Stimulated activated CD8-positive, alpha-beta memory T cell treated with anti-CD3 and anti-CD28 coated beads, Interleukin-4, amount 100 ng/mL, for 24 hours (primary cell): ENCODE measurements at places on chromosomes 11 and 22.
A peak's percentile ranks its signal among the peaks of the same experiment; 100 is the strongest.

GRCh38 chr11:14980854-14981253, 8.7 kb upstream of the CALCA start:
- no peak for DNase-seq

- DNase-seq, result no peak
Observed at GRCh38 chr11:43943372-43943930, 1.0 kb downstream of the C11orf96 start.

DNA sequence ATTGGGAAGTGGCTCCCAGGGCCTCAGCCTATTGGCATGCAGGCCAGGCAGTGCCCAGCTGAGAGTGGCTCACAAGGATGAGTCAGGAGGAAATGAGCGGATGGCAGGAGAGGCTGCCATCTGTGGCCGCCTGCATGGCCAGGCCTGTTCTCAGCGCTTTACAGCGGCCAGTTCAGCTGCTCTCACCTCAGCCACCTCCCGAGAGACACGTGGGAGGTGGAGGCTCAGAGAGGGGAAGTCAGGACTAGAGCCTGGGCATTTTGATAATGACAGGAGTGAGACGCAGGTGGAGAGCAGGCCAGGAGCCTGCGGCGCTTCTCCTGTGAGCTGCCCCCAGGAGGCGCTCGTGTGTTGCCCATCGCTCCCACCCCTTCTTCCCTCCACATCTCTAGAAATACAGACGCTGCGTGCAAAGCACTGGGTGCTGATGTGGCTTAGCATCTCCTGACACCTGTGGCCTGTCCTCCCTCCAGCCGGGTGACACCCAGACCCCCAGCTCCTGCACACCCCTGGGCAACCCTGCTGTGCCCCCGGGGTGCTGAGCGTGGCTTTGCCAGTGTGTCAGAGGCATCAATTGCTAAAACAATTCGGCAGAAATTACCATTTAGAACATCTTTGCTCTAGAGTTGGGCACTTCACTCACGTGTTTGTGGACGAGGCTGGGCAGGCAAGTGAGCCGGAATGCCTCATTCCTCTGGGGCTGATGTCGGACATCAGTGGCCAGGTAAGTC, 21.4 kb upstream of the PANX2 start:
- peak; percentile 56 for DNase-seq

DNA sequence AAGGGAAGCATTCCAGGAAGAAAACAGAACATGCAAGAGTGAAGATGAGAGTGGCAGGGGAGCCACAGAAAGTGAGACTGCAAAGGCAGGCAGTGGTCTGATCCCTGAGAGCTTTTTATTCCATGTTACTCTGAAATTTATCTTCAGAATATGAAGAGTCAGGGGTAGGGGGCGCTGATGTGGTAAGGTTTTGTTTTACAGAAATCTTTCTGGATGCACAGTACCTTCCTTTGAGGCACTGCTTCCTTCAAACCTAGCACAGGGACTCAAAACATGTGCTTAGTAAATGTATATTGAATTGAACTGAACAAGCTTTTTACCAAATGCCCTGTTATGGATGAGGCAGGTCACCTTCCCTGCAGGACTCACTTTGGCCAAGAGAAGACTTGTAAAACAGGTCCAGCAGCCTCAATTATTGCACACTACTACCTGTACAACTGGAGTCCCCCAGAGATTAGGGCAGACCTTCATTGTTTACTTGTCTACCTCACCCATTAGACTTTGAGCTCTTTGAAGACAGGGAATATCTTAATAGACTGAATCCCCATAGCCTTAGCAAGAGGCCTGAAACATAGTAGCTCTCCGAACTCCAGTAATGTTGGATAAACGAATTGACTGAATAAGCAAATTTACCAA, 2.2 kb downstream of the PAK1 start:
- no peak for DNase-seq

DNA sequence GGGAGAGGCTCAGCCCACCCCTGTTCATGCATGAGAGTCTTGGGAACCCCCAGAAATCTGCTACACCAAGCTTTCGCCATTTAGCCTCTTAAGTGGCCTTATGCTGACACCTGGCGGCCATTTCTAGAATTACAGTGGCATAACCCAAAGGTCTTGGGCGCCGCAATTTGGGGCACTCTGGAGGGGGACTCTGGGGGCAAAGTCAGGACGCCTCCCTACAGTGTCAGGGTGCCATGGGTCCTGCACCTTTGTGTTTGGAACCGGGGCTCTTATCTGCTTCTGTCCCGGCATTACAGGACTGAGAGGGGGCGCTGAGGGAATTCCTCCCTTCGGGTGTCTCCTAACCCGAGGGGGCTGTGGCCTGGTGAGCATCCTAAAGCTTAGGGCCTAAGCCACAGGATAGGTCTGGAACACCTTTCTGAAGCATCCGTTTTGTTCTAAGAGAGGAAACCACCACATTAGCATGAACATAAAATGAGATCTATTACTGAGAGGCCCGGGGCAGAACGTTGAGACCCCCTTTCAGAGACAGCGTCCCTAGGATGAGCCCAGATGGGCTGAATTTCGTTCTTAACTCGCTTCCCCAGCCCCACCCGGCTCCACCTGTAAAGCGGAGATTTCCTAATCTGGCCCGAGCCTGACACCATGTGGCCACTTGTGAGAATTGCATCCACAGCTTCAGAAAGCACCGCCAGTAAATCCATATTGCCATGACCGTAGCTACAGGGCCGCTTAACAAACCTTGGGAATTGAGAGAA, 9.3 kb downstream of the INS start:
- DNase-seq, result peak; percentile 62

DNA sequence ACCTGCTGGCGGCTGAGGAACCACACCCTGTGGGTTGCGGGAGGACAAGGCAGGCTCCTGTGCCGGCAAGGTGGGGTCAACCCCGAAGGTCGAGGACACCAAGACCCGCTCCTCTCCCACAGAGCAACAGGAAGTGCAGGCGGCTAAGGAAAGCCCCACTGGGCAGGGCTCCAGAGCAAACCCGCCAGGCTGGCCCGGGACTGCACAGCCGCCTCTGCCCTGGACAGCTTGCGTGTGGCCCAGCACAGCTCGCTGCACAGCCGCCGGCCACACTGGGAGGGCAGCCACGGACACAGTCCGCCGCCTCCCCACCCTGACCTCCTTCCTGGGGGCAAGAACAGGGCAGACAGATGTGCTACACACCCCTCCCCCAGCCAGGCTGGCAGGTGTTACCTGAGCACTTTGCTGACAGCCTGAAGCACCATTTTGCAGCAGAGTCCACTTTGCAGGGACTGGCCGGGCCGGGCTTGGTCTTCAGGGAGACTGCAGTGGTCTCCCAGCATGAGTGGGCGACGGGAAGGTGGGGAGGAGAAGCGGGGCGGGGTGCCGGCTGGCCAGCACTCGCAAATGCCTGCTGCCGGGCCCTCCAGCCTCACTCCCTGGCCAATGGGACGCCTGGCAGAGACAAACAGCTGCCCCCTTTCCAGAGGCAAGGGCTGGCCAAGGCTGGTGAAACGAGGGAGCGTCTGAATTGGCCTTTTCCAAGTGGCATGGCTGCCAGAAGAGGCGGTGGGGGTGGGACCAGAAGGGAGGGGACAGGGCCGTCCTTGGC, at the start of gene MOB2:
MOB2 (minus strand) TSS at position 726 of the 772 bp plus-strand sequence; CDS start at position 503, 223 bp downstream.
- DNase-seq, result no peak

DNA sequence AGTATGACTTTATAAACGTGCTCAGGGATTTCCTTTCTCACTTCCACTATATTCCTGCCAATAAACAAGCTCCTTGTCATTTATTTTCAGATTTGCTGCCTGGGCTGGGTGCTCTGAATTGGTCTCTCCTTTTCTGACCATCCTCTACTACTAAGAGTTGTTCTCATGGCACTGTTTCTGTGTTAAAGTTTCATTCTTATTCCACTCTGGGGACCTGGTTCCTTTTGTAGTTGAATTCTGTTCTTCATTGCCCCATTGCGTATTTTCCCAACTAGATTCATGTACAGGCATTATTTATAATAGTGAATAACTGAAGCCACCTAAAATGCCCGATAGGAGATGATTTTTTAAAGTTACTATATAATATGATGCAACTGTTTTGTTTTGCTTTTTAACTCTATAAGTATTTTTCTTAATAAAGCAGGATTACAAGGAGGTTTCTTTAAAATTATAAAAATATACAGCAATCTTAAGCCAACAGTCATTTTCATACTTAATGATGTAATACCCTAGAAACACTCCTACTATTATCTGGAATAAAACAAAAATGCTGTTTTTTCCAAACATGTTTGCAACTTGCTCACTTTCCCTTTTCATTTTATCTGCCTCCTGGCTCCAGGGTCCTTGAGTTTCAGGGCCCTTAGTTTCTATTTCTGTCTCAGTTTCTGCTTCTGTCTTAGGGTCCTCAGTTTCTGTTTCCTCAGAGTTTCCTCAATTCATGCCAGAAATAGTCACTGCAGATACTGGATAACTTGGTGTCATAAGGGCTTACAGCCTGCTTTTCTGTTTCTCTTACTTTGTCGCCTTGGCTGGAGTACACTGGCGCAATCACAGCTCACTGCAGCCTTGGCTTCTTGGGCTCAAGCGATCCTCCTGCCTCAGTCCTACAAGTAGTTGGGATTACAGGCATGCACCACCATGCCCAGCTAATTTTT, 9.8 kb upstream of the FUT4 start:
- no peak for DNase-seq

GRCh38 chr11:122100037-122100755, 15.8 kb downstream of the BLID start:
- no peak for DNase-seq

- peak; percentile 43 for DNase-seq
Observed at GRCh38 chr11:2301631-2302305, at the start of the genes C11orf21 and TSPAN32. Gene C11orf21, minus strand, starts transcription at chr11:2301918. Its CDS starts 110 bp downstream, at chr11:2301808. Gene TSPAN32, plus strand, starts transcription at chr11:2302013. Its CDS starts 137 bp downstream, at chr11:2302150.

DNA sequence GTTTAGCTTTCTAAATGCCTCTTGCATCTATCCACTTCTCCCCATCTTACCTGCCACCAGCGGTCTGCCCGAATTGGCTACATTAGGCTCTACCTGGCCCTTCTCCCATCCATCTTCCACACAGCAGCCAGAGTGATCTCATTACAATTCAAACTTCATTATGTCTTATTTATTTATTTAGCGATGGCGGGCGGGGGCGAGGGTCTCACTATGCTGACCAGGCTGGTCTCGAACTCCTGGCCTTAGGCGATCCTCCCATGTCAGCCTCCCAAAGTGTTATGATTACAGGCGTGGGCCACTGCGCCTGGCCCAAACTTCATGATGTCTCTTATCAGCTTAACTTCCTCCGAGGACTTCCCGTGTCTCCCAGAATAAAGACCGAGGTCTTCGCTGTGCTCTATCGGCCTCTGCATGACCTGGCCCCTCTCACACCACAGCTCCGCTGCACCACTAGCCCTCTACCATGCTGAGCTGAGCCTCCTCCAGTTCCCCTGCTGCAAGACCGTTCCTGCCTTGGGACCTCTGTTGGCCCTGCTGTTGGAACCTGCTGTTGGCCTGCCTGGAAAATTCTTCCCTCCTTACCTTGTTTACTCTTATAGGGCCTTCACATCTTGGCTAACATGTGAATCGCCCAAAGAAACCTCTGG, 870 bp upstream of the CTTN start:
- no peak for DNase-seq

- no peak for DNase-seq
Observed at GRCh38 chr22:36373258-36373579, 14.5 kb downstream of the MYH9 start.

- no peak for DNase-seq
Observed at GRCh38 chr11:32479291-32479690, 44.0 kb upstream of the WT1 start.

DNA sequence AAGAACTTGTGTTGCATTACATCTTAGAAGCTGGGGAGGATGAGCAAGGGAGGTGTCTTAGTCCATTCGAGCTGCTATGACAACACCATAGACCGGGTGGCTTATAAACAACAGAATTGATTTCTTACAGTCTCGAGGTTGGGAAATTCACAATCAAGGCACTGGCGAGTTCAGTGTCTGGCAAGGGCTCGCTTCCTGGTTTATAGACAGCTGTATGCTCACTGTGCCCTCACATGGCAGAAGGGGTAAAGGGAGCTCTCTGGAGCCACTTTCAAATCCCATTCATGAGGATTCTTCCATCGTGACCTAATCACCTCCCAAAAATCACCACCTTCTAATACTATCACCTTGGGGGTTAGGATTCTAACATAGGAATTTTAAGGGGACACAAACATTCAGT, 150.0 kb upstream of the NECTIN1 start:
- no peak for DNase-seq

DNA sequence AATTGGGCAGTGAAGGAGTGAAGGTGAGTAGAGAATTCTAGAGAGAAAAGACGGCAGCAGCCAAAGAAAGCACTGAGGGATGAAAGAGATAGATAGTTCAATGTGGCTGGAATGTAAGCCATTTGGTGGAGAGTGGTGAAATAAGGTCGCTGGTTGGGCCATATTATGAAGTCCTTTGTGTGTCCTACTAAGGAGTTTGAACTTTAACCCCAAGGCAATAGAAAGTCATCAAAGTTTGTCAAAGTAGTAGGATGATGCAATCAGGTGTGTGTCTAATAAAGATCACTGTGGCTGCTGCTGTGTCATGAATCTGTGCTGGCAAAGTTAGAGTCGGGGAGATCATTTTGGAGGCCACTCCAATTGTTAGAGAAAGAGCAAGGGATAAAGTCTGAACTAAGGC, 18.7 kb downstream of the RNF121 start:
- DNase-seq, result no peak
